ENCODE measurements at places on chromosomes 7 and 10.

DNA sequence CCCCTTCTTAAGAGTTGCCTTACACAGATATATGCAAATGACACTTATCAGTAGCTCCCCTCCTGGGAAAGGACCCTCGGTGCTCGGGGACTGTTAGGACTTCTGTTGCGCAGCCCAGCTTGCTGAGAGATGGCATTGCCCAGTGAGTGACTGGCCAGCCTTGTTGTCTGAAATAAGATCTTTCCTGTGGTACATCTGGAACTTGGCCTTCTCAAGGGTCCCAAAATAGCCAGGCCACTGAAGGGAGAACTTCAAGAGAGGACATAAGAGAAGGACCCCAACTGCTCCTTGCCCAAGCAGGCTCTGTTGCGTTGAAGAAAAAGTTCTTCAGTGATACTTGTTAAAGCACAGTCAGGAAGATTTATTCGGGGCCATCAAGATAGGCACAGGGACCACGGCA is 17.3 kb downstream of the BAG3 start:
- no peak for DNase-seq

GRCh38 chr7:152664636-152665035 is 11.3 kb downstream of the XRCC2 start:
- DNase-seq: no peak

DNA sequence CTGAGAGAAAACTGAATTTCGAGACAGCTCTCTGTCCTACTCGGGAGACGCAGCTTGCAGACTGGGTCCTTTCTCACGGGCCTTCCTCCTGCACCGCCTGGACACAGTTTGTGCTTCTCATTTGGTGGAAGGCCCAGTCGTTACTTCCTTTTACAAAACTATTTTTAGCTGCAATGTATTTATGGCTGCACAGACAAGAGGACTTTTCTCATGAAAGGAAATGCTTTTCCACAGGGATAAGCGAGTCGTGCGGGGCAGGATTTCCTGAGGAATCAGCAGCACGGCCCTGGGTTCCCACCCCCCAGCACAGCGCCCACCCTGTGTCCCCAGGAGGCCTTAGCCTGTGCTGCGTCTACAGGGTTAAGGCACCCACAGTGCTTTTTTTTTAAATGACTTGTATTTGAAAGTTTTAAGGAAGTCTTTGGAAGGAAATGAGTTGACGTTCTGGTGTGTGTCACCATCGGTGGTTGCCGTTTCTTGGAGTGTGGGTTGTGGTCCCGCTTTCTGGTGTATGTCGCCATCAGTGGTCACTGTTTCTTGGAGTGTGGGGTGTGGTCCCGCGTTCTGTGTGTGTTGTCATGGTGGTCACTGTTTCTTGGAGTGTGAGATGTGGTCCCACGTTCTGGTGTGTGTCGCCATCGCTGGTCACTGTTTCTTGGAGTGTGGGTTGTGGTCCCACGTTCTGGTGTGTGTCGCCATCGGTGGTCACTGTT is 50.9 kb downstream of the INPP5A start:
- DNase-seq: peak; percentile 100

DNA sequence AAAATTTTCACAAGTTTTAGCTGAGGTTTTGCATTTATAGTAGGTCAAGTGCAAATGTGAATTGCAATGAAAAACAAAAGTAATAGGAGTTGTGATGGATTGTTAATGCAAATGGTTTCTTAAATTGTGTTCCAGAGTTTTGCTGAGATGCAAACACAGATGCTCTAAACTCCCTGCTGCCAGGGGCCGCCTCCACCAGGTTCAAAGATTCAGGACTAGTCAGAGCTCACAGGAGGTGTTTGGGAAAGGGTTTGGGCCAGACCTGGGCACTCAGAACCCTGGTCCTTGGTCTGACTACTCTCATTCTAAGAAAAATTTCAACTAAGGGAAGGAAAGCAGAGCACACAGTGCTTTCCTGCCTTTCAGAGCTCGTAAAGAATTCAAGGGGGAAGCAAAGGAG is 193.1 kb downstream of the CCSER2 start:
- no peak for DNase-seq

DNA sequence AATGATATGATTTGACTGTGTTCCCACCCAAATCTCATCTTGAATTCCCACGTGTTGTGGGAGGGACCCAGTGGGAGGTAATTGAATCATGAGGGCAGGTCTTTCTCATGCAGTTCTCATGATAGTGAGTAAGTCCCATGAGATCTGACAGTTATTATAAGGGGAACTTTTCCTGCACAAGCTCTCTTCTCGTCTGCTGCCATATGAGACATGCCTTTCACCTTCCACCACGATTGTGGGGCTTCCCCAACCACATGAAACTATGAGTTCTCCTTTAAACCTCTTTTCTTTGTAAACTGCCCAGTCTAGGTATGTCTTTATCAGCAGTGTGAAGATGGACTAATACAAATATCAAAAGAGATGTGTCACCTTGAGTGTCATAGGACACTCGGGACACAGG is 502.7 kb upstream of the PODXL start:
- no peak for DNase-seq

GRCh38 chr10:22433875-22434274 is 88.6 kb downstream of the SPAG6 start:
- no peak for DNase-seq

DNA sequence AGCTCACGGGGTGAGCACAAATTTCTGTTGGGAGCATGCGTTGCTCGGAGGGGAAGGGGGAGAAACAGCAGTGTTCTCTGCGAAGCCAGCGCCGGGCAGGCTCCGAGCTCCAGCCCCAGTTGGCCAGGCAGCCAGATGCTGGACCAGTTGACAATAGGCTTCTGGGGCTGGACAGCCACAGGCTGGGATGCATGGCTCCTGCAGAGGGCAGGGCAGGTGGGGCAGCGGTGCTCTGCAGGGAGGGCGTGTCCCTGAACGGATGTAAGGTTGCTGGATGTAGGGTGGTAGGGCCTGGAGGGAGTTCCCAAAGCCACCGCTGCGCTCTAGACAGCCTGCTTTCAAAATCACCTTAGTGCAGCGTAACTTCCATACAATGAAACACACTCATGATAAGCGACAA is 574.9 kb downstream of the GLRX3 start:
- no peak for DNase-seq

DNA sequence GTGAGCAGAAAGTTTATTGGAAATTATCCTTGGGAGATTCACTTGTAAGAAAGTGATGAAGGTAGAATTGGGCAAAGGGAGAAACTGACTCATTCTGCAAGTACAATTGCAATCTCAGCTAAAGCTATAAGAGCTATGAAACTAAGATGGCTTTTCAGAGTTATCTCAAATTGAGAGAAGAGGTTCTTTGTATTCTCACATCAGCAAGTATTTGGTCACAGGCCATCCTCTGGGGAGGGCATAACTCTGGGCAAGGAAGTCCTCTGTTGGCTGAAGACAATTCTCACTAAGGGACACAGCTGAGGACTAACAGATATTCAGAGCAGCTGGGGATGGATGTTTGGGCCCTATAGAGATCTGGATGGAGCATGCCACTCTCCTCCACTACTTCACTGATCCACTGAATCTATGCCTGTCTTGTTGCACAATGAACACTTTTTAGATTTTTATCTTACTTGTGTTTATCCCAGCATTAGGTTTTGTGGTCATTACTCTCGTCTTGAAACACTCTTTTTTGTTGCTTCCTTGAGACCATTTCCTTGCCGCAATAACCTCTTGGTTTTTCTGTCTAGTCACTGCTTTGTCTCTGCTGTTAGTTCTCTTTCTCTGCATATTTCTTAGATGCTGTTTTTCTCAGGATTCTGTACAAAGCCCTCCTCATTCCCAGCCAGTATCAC is 115.1 kb downstream of the GNAI1 start:
- peak; percentile 75 for DNase-seq

DNA sequence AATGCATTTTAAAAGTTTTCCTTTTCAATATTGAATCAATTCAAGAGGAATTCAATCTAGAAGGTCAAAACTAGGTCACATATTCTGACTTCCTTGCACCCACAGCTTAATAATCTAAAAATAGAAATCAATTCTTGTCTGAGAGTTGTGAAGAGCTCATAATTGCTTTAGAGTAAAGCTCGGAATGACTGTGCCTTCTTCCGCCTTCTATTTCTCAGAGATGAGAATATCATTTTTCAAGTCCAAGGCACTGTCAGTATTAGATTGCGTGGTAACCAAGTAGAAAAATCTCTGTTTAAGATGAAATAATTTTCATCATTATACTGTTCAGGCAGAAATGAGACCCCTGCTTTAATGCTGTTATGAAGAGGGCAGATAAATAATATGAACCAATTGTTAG is 272.2 kb upstream of the NFE2L3 start:
- no peak for DNase-seq

DNA sequence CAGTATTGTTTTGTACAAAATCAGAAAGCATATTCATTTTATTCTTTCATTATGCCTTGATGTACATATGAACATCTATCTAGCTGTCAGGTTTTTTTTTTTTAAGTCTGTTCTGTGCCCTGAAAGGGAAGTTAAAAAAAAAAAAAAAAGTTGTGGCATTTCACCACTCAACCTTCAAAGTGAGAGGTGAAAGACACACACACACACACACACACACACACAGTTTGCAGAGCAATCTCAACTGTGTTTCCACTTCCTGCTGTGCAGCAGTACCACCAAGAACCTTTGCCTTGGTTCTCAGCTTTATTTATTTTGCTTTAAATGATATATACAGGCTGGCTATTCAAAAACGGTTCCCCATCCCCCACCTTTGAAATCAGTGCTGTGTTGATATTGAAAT is 955.6 kb downstream of the GATA3 start:
- peak; percentile 76 for DNase-seq
